ENCODE measurements at places on chromosomes 5 and 9.
A peak's percentile ranks its signal among the peaks of the same experiment; 100 is the strongest.

- DNase-seq, result no peak
Measured at GRCh38 chr5:68295772-68296171, 80.2 kb downstream of the PIK3R1 start.

DNA sequence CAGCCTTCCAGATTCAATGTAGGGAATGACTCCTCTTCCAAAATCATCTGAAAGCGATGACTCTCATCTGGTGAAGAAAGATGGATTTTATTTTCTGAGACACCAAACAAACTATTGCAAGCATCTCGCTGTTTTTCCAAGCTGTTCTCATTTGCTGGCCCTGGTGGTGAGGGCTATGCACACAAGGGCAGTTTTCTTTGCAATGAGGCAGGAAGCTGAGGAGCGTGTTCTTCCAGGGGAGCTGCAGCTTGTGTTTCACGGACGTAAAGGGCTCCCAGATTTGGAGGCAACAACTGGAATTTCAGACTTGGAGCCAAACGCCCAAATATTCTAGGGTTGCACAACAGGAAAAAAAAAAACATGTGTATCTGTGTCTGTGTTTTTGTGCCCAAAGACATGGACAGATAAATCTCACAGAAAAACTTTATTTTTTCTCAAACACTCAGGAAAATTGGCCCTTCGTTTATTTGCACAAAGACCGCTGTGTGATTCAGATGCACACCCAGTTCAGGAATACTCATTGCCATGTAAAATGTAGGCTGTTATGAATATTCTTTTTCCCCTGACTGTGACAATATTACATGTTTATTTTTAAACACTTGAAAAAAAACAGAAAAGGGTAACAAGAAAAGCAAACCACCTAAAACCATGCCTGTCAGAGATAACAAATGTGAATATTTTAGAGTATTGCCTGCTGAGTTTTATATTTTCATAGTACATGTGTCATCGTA is 151.3 kb downstream of the GAS1 start:
- DNase-seq, result no peak

DNA sequence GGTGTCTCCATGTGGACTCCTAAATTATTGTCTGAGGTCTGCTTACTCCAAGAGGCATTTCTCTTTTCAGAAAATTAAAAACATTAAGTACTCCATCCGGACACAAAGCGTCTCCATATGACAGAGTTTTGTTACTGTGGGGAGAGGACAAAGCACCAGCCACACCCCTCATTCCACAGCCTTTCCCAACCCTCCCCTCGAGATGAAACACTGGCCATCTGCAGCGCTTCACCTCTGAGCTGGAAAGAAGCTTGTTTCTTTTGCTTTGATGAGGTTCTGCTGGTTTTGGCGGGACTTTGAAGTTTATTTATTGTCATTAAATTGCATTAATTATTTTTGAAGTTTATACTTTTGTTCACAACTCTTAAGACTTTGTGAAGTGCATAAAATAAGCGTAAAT is 27.6 kb upstream of the NKD2 start:
- no peak for DNase-seq

GRCh38 chr9:8905731-8906130 is 1106.2 kb upstream of the DMAC1 start:
- DNase-seq, result no peak

GRCh38 chr5:145975361-145976066 is 39.1 kb downstream of the SH3RF2 start:
- no peak for DNase-seq

- DNase-seq, result no peak
Measured at GRCh38 chr5:11903614-11904264, 507 bp downstream of the CTNND2 start.

DNA sequence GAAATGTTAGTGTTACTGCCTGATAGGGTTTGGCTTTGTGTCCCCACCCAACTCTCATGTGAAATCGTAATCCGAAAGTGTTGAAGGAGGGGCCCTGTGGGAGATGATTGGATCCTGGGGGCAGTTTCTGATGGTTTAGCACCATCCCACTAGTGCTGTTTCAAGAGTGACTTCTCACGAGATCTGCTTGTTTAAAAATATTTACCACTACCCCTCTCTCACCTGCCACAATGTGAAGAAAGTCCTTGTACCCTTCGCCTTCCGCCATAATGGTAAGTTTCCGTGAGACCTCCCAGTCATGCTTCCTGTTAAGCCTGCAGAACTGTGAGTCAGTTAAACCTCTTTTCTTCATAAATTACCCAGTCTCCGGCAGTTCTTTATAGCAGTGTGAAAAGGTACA is 2.6 kb upstream of the RFX3 start:
- peak; percentile 45 for DNase-seq

GRCh38 chr5:64612344-64612961 is 77.8 kb upstream of the SHISAL2B start:
- no peak for DNase-seq

DNA sequence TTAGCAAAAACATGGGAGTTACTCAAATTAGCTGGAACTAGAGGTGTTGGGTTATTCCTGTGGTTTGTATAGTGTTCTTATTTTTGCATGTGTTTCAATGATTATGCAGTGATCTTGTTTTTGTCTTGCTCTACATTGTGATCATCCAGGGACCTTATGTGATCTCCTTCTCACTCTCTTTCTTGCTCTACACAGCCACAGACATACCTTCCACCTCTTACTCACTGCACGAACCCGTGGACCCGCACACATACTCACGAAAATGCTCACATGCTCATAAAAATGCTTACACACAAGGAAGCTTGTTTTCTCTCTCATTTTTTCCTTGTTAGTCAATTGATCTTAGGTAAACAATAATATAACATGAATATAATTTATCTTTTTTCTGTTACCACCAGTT is 187.1 kb downstream of the KDM4C start:
- DNase-seq, result no peak

Measured in stimulated activated CD4-positive, alpha-beta T cell treated with anti-CD3 and anti-CD28 coated beads, Interleukin-4, amount 100 ng/mL, for 48 hours (primary cell).